Activated gamma-delta T cell treated with Interleukin-2 at 50 U/mL for 16 hours (primary cell): ENCODE measurements at places on chromosomes 2 and 18.

GRCh38 chr18:11553098-11553940 is 56.1 kb upstream of the SLC35G4 start:
- peak; percentile 15 for DNase-seq

- no peak for DNase-seq
Measured at GRCh38 chr2:25651066-25651465, 22.3 kb downstream of the DTNB start.

- DNase-seq: peak; percentile 74
Measured at GRCh38 chr18:62584241-62585120, 61.7 kb downstream of the ZCCHC2 start.

DNA sequence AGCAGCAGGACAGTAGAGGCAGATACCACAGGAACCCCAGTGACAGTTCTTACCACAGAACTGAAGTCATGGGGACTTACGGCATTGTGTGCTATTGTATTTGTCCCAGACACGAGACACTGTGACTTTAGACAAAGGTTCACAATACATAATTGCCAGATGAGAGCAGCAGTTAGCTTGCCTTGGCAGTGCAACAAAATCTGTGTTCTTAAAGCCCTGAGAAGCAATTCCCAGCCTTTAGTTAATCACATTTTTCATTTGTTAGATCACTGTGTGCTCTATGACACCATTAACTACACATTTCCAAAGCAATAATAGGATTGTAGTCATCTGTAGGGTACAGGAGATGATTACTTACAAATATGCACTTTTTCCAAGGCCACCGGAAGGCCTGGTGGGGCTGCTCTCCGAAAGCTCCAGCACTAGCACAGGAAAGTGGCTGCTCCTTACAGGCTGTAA is 97.5 kb upstream of the LDLRAD4 start:
- DNase-seq: no peak

- no peak for DNase-seq
Measured at GRCh38 chr2:65232636-65233035, 5.0 kb downstream of the ACTR2 start.

DNA sequence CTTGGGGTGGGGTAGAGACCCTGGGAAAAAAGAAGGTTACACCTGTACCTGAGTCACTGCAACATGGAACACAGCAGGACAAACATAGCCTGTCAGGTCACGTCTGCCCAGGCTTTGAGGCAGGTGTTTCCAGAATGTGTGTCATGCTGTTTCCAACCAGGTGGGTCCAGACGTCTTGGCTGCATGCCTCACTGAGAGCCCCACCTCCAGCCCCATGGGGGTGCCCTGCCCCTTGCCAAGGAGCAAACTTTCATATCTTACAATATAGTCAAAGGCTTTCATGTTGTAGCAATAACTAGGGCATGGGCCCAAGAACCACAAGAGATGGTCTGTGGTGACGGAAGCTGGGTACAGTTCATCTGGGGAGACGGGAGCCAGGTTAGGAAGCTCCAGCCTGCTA is 499.7 kb downstream of the BCL11A start:
- no peak for DNase-seq

DNA sequence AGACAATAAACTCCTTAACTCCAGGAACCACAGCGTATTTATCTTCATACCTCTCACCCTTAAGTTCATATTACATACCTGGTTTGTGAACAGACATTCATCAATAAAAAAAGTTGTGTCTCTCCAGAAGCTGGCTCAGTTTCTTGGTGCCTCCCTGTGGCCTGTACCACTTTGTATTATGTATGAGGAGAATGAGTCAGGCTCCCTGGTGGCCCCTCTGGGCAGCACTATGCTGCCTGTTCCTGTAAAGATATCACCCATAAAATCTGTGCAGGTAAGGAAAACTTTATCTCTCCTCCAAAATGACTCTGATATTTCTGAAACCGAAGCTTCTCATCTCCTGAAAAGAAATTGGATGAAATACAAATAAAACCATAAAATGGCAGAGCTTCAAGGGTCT is 198.4 kb upstream of the NT5C1B start:
- no peak for DNase-seq

DNA sequence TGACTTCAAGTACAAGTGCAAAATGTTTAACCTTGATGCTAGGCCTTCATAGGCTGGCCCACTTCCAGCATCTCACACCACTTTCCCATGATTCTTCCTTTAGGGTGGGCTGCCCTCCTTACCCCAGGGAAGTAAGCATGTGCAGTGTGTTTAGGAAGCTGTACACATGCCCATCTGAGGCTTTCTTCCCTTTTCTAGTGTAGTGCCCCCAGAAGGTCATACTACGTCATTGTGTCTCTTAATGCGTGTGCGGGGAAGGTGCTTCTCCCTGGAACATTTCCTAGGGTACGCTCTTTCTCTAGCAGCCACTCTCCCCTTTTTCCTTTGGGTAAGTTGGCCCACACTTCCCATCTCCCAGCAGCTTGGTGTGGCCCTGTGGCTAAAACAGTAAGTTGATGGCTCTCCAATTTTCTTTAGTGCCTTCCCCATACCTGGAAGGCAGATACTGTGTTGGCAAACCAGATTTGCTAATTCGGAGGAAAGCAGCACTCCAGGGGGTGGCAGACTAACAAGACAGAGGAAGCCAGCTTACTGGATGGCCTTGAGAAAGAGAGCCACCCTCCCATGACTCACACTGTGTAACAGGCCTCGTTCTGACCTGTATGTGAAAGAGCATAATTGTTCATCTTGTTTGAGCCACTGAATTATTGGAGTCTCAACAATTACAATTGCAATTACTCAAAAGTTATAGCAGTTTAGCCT is 1.1 kb upstream of the SULT6B1 start:
- no peak for DNase-seq

DNA sequence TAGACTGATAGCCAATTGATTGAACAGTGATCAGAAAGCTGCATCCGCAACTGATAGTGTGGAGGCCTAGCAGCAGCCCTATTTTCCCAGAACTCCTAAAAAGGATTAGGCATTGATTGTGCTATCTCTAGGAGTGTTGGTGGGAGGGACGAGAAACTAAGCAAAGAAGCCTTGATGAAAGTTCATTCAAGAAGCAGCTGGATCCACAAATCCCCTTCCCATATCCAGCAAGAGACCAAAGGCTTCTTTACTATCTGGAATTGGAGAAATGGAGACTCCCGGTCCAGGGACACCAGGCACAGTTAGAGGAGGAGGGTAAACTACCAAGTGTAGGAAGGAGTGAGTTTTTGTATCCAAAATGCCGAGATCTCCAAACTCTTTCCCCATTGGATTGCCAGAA is 151.5 kb downstream of the ALK start:
- DNase-seq: no peak

DNA sequence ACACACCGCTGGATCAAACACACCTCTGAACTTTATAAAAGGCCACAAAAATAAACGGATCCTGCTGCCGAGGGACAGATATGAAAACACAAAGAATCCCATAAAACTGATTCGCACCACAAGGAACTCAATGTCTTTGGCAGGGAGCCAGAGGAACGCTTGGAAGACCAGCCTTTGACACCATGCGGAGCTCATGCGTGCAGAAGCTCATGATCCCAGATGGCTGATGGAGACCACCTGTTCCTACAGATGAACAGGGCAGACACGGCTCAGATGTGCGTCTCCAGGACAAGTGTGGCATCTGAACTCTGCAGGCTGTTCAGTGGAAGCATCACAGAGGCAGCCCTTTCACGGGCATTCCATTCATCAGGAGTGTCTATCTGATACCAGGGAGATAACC is 24.9 kb downstream of the COPS9 start:
- DNase-seq: no peak

GRCh38 chr18:9422816-9423519 is 52.3 kb upstream of the RALBP1 start:
- no peak for DNase-seq

- DNase-seq: no peak
Measured at GRCh38 chr2:196277002-196277401, 105.6 kb upstream of the STK17B start.

- no peak for DNase-seq
Measured at GRCh38 chr2:101985793-101986164, 6.0 kb upstream of the IL1R2 start.

GRCh38 chr18:61127714-61128467 is 205.3 kb upstream of the CDH20 start:
- DNase-seq: no peak

GRCh38 chr2:146776596-146776995 is 1068.2 kb upstream of the ACVR2A start:
- DNase-seq: no peak

GRCh38 chr18:1751249-1751648 is 820.1 kb downstream of the METTL4 start:
- no peak for DNase-seq

DNA sequence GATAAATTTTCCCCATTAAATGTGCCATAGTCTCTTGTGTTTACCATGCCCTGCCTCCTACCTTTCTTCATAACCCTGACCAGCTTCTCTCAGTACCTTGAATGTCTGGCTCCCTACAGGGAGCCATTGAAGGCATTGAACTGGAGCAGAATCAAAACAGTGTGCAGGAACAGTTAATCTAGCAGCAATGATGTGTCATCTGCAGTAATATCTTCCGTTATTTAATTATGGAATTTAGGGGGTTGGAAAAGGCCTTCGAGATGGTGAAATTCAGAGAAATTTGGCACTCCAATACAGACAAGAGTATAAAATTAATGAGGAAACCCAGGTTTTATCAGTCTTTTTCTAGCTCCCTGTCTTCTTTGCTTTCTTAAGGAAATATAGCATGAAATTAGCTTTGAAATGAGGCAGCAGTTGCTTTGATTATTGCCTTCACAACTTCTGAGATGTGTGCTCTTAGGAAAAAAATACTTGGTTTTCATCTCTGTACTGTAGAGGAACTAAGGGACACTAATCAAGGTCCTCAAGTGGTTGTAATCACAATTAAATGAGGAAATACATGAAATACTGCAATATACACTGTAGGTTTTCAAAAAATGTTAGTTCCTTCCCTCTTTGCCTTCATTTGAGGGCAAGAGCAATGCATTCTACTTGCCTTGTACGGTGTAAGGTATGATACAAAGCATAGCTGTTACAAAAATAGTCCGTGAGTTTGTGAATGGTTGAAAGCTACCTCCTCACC is 369.1 kb downstream of the SETBP1 start:
- no peak for DNase-seq

GRCh38 chr2:181847702-181848101 is 43.8 kb upstream of the ITPRID2 start:
- DNase-seq: no peak

GRCh38 chr2:696463-696862 is 19.3 kb upstream of the TMEM18 start:
- no peak for DNase-seq

DNA sequence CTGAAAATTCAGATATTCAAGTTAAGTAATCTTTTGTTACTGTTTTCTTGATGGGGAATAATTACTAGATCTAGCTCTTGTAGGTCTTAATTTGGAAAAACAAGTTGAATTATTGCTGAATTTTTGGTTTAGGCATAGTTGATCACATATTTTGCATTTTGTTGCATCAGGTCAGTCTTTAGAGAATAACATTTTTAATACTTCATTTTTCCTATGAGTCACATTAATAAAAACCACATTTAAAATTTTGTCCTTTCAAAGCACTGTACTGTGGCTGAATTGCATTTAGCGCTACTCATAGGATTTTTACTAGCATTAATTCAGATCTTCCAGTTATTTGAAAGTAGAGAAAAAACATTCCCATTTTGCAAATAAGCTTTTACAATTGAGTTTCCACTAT is 23.2 kb downstream of the MAP4K4 start:
- DNase-seq: no peak

DNA sequence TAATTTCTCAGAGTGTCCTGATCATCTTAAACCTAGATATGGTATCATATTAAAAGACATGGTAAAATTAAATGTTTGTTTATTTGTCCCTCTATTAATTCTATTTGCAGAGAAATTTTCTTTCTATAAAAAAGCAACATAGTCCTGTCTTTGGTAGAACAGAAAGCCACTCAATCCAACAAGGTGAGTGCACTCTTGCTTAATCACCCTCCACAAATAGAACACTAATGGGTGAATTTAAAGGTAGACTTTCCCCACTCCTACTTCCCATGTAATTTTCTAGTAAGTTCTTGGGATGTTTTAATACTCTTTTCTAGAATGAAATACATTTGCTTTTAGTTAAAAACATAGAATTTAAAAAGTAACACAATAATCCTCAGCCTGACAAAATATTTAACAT is 97.7 kb downstream of the PIGN start:
- DNase-seq: no peak

DNA sequence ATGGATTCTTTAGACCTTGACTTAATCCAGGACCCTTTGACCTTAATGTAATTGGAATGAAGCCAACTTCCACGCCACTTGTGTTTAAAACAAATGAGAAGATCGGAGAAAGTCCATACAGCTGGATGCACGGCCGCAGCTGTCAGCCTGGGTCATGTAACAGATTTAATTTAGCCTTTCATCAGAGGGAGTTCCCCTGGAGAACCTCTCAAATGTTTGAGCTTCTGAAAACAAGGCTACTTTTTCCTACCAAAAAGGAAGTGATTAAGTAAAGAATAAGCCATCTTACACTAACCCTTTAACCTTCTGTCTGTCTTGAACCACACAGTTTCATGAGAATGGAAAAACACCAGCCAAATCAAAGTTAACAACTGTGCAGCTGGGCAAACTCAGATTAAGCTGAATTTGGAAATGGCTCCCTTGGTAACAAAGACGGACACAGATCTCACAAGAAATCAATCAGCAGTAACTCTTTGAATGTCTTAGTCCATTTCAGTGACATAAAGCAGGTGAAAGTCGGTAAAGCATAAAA is 103.6 kb downstream of the DOCK10 start:
- no peak for DNase-seq

GRCh38 chr2:30230497-30231211 is 680 bp upstream of the LBH start:
- no peak for DNase-seq

DNA sequence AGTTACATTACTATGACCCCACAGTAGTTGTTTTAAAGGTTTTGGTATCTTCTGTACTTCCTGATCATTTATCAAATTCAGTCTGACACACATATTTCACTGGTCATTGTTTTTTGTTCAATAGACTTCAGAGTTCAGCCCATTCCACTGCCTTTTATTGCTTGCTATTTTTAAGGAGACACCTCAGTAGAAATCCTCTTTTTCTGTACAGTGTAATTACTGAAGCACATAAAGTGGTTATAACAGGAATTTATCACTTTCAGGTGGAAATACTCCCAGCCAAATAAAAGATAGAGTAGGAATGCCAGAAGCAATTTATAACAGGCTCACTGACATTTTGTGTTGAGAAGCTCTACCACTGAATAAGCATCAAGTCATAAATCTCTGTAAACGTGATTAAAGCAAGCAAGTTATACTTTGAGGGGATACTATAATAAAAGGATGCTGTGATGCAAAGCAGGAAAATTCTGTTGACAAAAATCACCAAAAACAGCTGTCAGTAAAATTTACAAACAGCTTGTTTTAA is 6.6 kb upstream of the BARD1 start:
- DNase-seq: no peak

DNA sequence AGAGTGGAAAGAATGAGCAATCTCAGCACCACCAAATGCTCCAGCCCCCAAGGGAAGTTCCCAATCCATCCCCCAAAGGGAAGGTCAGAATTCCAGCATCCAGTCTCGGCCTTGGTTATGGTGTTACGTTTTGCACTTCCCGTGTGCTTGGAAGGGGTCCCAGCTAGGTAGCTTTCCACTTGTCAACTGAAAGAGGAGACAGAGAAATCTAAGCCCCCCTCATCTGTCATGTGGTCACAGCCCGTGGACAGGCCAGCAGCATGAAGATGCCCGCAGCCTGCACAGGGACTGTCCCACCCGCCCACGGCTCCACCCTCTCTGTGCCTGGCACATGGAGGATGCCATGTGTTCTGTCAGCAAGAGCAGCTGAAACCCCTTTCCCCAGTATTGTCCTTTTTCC is 32.1 kb downstream of the RHOB start:
- DNase-seq: no peak

- no peak for DNase-seq
Measured at GRCh38 chr2:167136879-167137596, 248.8 kb downstream of the XIRP2 start.

GRCh38 chr2:68157002-68157401 is 686 bp upstream of the PNO1 start:
- DNase-seq: no peak
